ENCODE measurements at places on chromosomes 7 and 10.

GRCh38 chr7:23956772-23957576 lies 247.0 kb downstream of the STK31 start:
- no peak for DNase-seq

DNA sequence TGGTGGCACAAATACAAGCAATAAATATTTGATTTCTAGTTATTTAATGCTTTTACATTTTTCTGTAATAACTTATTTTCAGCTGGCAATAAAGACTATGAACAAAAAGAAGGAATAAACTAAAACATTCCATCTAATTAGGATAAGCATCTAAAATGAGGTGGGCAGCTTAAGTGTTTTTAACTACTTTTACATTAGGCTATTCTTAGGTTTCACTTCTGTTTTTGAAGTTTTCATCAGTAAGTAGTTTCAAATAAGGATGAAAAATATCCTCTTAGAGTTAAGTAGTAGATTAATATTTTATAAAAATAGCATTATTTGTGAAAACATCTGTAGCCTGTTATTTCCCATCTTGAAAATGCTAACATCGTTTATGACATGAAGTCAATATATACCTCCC lies 15.9 kb downstream of the NT5C2 start:
- DNase-seq: no peak

DNA sequence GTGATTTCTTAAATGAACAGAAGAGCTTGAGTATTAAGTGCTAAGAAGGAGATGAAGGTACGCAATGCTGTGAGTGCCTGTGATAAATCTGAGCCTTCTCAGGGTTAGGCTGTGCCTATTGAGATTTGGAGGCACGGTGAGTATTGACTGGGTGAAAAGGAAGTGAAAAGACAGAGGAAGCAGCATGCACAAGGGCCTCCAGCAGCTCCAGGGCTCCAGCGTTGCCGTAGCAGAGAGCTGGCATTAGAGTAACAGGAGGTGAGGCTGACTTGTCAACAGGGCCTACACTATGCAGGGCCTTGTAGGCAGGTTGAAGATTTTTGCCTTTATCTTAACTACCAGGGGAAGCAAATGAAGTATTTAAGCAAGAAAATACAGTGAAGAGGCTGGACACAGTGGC lies 54.1 kb upstream of the PDCD4 start:
- no peak for DNase-seq

GRCh38 chr7:47549397-47549796 lies 32.5 kb downstream of the TNS3 start:
- DNase-seq: no peak

- DNase-seq: no peak
Measured at GRCh38 chr10:27893358-27893954, 105.4 kb downstream of the ODAD2 start.

DNA sequence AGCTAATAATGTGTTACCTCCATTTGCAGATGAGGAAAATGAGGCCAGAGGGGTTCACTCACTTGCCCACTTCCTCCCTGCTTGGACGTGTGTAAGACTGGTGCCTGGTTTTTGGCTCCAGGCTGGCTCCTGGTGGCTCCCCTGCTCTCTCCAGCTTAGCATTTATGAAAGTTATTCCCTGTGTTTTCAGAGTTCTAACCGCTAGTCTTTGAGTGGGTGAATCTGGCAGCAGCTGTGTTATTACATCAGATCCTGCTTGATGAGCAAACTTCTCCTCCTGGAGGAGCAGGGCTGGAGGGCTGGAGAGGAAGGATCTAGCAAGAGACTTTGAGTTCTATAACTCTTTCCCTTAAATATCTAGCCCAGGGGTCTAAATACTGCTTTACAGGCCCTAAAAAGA lies 80.9 kb upstream of the AGBL3 start:
- DNase-seq: no peak

- DNase-seq: no peak
Measured at GRCh38 chr10:126904818-126905701, at the start of gene DOCK1. Gene DOCK1, plus strand, starts transcription at chr10:126905428. Its CDS starts 90 bp downstream, at chr10:126905518.

DNA sequence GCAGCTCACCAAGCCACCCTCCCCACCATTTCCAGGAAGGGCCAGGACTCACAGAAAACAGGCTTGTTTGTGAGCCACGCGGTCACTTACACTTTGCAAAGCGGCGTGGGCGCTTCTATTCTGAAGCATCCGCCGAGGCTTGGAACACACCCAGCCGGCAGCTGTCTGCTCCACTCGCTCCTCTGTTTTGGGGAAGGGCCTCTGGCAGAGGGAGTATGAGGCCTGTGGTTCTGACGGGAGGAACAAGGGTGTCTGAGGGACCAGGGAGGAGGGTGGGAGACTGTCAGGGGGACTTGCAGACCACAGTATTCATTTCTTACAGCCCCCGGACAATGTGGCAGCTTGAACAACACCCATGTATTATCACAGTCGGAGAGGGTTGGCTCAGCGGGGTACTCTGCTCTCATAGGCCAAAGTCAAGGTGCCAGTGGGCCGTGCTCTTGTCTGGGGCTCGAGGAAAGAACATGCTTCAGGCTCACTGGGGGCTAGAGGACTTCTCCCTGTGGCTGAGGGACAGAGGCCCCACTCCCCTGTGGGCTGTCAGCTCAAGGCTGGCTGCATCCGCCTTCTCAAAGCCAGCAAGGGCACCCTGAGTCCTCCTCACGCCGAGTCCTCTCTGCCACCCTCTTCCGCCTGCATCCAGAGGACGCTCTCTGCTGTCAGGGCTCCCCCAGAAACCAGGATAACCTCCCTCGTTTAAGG lies 60.4 kb upstream of the FAM20C start:
- peak; percentile 15 for DNase-seq

GRCh38 chr10:58608826-58609531 lies 96.3 kb downstream of the BICC1 start:
- no peak for DNase-seq

DNA sequence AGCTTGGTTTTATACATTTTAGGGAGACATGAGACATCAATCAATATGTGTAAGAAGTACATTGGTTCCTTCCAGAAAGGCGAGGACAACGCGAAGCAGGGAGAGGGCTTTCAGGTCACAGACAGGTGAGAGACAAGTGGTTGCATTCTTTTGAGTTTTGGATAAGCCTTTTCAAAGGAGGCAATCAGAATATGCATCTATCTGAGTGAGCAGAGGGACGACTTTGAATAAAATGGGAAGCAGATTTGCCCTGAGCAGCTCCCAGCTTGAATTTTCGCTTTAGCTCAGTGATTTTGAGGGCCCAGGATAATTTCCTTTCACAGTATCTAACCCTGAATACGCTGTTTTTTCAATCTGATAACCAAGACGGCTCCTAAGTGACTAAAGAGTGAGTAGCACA lies 82.5 kb upstream of the MYO3A start:
- DNase-seq: no peak

DNA sequence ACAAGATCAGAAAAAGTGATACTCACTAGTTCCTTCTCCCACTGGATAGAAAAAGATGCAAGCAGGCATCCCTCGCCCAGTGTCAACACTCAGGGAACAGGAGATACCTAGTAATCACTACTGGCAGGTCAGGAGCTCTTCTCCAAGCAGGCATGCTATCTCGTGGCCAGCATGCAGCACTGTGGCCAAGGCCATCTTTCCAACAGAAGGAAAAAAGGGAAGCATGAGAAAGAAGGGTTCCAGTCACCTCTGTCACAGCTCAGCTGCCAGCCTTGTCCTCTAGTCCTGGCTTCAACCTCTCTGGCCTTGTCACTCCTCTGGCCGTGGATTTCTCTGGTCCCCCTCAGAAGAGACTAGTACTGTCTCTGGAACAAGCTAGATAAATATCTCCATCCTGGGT lies 45.3 kb downstream of the DLG5 start:
- DNase-seq: no peak

GRCh38 chr10:33134011-33134751 lies 176.2 kb upstream of the ITGB1 start:
- no peak for DNase-seq

DNA sequence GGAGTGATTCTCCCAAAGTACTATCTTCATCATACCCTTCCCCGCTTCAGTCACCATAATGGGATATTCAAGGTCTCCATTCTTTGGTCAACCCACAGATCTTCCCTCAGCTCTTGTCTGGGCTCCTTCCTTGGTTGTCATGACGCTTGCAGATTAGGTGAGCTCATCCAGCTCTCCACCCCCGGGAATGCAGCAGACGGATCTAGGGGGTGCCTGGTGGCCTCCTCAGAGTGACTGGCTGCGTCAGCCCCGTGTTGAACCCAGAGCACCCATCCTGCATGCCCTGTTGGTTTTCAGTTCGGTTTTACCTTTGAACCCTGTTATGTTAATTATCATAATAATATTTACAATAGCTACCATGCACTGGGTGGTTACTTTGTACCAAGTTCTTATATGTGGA lies 6.4 kb downstream of the NEURL1 start:
- no peak for DNase-seq

- DNase-seq: no peak
Measured at GRCh38 chr10:35276889-35277288, 59.4 kb upstream of the CCNY start.

DNA sequence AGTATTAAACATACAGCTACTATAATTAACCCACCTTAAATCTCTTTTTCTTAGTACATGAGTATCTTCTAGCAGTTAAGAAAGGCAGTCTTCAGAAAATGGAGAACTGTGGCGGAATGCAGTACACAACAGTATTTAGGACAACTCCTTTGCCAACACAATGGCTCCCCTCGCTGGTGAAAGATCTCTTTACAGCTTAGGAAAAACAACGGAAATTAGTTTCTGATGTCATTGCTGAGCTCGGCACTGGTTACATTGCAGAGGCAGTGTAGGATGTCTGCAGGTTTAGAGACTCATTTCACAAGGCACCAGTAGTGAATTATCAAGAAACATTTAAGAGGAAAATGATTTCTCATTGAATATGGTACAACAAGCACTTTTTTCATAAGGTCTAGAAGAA lies 43.4 kb downstream of the GLRX3 start:
- no peak for DNase-seq

DNA sequence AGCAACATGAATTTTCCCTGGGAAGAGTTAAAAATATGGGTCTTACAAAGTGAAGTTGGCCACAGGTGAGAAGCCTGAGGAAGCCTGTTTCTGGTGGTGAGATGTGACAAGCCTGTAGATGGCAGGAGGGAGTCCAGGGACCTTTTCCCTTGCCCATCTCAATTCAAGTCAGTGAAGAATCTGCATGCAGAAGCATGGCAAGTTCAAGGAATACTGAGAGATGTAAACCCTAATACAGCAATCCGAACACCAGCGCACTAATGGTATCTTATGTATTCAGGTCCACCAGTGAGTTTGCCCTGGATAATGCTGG lies 73.6 kb downstream of the RHOBTB1 start:
- no peak for DNase-seq

- DNase-seq: peak; percentile 47
Measured at GRCh38 chr7:69906283-69906995, 308.2 kb downstream of the AUTS2 start.

DNA sequence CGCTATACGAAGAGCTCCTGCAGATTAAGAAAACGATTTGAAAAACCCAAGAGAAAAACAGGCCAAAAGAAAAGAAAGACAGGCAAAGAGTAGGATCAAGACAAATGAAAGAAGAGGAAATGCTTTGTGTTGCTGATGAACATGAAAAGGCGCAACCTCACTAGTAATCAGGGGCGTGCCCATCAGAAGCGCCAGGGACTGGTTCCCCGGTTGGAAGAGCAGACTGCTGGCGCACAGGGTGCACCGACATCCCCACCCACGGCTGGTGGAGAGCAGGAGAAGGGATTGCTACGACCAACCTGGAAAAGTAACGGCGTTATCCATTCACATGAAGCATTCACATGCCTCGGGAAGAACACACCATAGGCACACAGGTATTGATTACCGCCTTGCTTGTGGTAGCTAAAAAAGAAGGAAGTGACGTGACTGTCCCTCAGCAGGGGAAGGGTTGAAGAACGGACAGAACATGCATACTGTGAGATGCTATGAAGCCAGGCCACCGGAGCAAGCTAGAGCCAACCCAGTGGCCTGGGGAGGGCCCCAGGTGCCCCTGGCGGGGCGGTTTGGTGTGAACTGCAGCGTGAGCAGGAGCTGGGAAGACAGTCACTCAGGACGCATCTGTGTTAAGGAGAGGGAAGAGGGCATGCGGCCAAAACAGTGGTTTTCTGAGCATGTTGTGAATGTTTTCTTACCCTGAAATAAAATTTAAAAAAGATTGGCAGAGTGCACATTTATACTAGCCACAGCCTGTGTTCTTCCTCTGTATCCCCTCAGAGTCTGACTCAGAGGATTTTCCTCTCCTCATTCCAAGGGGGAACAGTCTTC lies 18.3 kb downstream of the AGAP3 start:
- no peak for DNase-seq

- DNase-seq: no peak
Measured at GRCh38 chr10:97640868-97641811, 669 bp downstream of the PI4K2A start.

GRCh38 chr7:96591159-96591899 lies 118.3 kb downstream of the SEM1 start:
- DNase-seq: no peak

GRCh38 chr10:128907155-128907941 lies 559.7 kb upstream of the MGMT start:
- no peak for DNase-seq

DNA sequence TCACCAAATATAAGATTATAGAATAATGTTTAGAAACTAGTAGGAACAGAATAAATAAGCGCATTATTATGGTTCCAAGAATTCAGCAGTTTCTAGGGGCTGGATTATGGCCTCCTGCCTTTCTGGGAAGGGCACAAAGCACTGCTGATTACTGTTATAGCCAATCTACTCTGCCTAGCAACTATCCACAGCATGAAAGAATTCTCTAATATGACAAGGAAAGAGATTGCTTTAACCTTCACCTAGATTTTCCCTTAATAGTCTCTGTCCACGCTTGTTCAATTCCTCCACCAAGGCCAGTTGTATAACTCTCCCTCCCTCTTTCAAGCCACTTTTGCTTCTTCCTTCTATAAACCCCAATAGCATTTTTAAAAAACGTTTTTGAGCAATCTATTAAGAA lies 1033.6 kb upstream of the LRRTM3 start:
- no peak for DNase-seq

- peak; percentile 91 for DNase-seq
Measured at GRCh38 chr10:78846760-78847159, 222.0 kb upstream of the ZMIZ1 start.

GRCh38 chr7:98230746-98231471 lies 19.7 kb downstream of the BHLHA15 start:
- no peak for DNase-seq

- DNase-seq: no peak
Measured at GRCh38 chr10:127552446-127552845, 3.3 kb downstream of the NPS start.

DNA sequence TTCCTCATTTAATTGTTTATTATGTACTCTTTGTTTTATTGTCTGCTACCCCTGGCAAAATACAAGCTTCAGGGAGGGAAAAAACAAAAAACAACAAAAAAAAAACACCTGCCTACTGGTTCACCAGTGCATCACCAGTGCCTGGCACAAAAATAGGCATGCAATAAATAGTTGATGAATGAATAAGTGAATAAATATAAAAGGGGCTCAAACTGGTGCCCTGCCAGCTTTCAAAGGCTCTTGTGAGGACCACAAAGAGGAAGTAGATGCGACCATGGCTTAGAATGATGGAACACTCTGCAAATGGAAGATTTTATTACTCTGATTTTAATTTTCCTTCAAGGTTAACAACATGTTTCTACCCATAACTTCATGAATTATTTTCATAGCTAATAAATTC lies 213.0 kb upstream of the INHBA start:
- no peak for DNase-seq
